Brain (organoid and tissue), 16 donors: ENCODE measurements at places on chromosomes 2 and 18.

DNA sequence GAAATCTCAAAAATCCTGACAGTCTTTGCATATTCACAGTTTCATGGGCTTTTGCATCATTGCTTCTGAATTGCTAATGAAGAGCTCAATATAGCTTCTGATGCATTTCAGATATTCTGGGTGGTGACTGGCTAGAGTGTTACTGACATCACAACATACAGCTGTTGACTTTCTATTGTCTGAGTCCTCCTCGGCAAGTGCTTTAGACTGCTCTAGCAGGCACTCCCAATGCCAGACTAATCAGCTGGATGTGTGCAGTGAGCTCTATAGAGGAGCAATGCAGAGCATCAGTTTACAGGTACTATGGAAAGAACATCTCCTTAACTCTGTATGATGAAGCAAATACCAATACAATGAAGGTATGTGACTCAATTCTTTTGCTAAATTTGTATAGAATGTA is 54.9 kb downstream of the R3HDM1 start:
- peak; percentile 78 for DNase-seq

DNA sequence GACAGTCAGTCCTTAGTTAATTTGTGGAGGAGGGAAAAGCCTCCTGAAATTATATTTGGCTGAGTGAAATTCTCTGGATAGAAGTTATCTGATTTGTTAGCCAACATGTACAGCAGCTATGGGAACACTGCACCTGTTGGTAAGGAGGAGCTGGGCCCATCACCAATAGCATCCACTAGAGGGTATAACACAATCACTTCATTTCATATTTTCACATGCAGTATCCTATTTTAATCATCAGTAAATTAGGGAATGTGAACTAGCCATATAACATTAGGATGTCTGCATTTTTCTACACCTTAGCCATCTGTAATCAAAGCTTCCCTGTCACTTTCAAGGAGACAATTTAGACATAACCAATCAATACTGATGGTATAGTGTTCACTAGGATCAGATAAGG is 818.4 kb upstream of the CDH2 start:
- no peak for DNase-seq

- no peak for DNase-seq
Observed at GRCh38 chr18:65363011-65363410, 387.8 kb upstream of the CDH7 start.

DNA sequence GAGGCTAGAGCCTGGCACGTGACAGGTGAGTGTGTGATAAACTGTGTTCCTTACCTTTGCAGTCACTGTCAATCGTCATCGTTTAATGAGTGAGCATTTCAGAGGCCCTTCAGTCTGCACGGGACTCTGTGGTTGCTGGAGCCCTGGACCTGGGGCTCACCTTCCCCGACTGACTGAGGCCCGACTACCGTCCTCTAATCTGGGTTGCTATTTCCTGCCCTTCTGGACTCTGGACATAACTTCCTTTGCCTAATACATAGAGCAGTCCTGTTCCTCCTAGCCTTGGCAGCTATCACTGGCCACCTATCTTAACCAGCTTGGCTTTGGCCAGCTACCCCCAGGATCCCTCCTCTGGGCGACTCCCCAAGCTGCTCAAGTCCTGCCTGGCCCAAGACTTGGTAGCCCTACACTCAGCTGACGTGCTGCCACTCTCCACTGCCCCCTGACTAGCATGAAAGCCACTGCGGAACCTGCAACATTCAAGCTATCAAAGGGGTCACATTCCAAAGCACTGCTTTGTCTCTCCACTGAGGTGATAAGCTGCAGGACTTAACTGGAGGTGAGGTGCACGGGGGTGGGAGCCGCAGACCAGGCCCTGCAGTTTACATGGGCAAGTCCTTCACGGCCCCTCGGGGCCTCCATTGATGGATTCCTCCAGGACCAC is 11.1 kb upstream of the RAB17 start:
- no peak for DNase-seq

GRCh38 chr2:140863713-140864112 is 1267.1 kb downstream of the LRP1B start:
- peak; percentile 39 for DNase-seq

DNA sequence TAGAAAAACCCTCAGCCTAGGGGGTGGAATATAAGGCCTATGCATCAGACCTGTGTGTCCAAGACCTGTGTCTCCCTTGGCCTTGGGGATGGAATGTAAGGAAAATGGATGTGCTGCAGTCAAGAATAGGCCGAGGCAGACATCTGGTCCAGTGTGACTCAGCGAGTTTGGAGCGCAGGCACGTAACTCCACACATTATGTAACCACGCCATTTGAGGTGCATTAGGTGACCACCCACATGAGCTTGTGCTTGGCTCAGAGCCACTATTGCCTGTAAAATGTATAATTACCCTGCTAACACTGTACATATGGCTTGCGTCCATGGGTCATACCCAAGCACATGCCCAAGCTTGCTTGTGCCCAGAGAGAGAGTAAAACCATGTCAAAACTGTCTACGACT is 580.9 kb upstream of the HNMT start:
- no peak for DNase-seq

- DNase-seq = no peak
Observed at GRCh38 chr2:8525582-8526402, 156.1 kb upstream of the ID2 start.

DNA sequence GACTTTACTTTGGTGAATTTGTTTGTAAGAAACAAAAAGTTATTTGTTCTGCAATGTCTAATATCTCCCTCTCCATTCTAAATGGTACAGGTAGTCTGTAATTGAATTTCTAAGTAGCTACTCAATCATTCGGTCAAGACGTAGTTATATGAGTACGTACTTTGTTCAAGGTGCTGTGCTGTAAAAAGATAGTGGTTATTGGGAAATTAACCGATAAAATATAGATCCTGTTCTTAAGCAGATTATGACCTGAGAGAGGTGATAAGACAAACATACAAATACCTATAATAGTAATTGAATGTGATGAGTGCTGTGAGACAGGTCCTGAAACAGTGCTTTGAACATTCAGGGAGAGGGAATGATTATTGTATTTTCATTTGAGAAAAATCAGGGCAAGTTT is 7.1 kb downstream of the NCOA1 start:
- no peak for DNase-seq

- DNase-seq = no peak
Observed at GRCh38 chr2:170446078-170446477, 268.1 kb downstream of the MYO3B start.

DNA sequence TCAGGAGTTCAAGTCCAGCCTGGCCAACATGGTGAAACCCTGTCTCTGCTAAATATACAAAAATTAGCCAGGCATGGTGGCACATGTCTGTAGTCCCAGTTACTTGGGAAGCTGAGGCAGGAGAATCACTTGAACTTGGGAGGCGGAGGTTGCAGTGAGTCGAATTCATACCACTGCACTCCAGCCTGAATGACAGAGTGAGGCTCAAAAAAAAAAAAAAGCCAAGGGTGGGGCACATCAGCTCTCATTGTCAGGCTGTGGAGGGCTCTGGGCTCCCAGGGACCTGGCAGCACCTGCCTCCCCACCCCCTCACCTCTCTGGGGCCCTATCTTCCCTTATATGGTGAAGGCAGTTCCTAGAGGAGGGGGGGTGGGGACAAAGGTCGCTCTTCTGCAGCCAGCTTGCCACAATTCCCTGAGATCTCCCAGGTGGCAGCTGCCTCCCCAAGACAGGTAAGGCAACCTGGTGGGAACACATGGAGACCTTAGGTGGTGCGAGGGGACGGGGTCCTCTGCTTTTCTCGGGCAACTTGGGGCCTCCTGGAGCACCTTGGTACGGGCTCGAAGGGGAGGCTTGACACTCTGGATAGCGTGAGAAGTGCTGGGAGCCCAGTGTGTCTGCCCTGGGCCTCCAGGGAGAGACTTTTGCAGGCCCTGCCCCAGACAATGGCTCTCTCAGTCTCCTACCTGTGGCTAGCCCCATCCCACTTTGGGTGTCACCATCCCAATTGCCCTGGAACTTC is at the start of gene VIL1:
TSS of gene VIL1 (plus strand) at position 407 of the 742 bp plus-strand sequence. CDS start 4,656 bp downstream, outside the sequence.
- DNase-seq = no peak

GRCh38 chr18:42131066-42131929 is 176.3 kb downstream of the PIK3C3 start:
- no peak for DNase-seq

GRCh38 chr2:64753399-64753798 is 99.7 kb upstream of the SERTAD2 start:
- no peak for DNase-seq

DNA sequence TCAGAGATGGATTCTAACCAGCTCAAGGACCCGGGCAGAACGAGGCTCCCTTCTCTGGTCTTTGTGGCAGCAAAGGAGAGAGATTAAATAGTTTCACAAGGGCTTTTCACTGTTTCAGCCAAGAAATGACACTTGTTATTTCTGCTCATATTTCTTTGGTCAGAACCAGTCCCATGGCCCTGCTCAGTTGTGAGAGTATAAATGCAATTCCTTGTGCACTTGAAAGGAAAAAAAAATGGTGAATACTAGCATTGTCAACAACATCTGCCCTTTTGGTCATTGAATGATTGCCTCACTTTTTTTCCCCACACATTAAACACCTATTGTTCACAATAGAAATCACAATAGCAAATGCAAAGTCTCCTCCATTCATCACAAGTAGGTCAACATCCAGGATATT is 104.4 kb downstream of the RDH14 start:
- no peak for DNase-seq

- DNase-seq = peak; percentile 27
Observed at GRCh38 chr18:79434607-79435401, 39.1 kb downstream of the NFATC1 start.

GRCh38 chr2:115083225-115083624 is 640.8 kb downstream of the DPP10 start:
- DNase-seq = peak; percentile 71

DNA sequence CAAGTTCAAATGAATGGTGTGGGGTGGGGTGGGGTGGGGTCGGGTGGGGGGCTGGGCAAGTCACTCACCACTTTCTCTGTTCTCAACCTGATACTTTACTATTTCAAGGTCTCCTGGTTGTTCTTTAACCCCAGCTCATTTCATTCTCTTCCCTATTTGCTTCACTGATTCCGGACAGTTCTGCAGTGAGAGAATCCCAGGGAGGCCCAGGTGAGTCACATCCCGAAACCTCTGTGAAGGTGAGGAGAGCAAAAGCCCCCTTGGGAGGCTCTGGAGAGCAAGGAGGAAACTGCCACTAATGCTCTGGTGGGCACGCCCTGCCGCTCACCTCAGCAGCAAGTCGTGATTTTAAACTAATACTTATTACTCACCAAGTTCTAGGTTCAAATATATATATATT is 8.9 kb downstream of the EDAR start:
- no peak for DNase-seq

GRCh38 chr18:76973520-76974266 is 151.3 kb downstream of the ZNF236 start:
- DNase-seq = no peak

DNA sequence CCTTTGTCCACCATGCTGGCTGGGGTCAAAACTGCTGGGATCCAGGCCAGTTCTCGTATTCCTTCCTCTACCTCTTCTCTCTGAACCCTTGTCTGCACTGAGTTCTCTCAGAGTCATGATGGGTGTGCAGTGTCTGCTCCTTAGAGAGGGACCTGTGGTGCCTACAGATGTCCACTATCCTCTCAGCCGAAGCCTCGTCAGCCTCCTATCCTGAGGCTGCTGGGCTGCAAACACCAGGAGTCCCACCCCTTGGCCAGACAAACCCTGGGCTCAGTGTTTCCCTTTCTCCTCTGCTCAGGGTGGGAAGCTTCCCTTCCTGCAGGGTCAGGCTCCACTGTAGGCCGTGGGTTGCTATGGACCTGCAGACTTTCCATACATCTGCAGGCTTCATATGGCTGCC is 2.3 kb downstream of the INPP5D start:
- no peak for DNase-seq

GRCh38 chr18:55650363-55650870 is 62.4 kb upstream of the TCF4 start:
- no peak for DNase-seq

- DNase-seq = no peak
Observed at GRCh38 chr2:128313091-128313836, 5.4 kb downstream of the HS6ST1 start.

- DNase-seq = no peak
Observed at GRCh38 chr18:42196651-42197050, 241.6 kb downstream of the PIK3C3 start.

DNA sequence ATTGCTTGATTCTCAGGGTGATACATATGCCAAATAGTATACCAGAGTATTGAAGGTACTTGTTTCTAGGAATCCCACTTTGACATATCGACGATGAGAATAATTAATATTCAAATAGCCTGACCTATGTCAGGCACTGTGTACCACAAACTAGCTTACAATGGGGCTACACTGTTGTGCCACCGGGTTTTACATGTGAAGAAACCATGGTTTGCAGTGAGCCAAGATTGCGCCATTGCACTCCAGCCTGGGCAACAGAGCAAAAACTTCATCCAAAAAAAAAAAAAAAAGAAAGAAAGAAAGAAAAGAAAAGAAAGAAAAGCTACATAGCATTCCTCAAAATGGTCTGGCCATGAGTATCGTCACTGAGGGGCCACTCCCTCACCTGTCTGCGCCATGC is 25.5 kb downstream of the GYPC start:
- no peak for DNase-seq

DNA sequence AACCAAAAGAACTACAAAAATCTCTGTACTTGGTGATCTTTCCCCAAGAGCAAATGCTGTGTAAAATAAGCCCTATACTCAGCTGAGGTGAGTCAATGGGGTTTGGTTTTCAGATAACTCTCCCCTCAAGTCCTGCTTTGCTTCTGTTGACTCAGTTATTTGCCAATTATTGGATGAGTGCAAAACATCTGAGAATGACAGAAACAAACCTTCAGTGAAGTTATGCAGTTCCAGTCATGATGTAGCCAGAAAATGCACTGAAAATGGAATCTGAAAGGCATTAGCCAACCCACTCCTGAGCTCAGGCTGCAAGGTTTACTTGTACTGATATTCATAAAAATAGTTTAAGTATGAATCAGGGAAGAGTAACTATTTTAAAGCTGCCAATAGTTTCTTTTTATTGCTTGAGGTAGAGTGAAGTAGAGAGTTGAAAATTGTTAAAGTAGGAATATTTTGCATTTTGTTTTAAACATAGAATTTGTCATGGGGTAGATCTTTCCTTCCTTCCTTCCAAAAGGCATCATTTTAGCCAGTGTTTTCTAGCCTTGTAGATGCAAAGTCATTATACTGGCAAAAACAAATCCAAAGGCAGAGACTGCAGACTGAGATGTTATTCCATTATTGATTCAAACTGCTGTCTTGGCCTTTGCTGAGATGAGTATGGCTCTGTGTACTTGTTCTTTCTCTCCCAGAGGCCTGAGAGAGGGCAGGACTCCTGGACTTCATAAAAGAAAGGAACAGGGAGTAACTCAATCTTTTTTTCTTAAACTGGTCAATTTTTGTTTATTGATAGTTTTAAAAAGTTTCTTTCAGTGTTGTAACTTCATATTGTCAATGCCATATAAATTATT is 215.3 kb downstream of the RND3 start:
- no peak for DNase-seq
